ENCODE measurements at places on chromosomes 11 and 22. TPM values are rescaled to one million over a fixed set of nuclear protein-coding genes. Genes with fewer than 3 reads are reported as not detected.

ALX4 gene
- total RNA-seq, result 0.11 TPM

SLC5A4 gene
- not detected for total RNA-seq

GRCh38 chr11:62923601-62924411 lies 2.6 kb upstream of the CHRM1 start:
- DNase-seq, result peak; percentile 18

DNA sequence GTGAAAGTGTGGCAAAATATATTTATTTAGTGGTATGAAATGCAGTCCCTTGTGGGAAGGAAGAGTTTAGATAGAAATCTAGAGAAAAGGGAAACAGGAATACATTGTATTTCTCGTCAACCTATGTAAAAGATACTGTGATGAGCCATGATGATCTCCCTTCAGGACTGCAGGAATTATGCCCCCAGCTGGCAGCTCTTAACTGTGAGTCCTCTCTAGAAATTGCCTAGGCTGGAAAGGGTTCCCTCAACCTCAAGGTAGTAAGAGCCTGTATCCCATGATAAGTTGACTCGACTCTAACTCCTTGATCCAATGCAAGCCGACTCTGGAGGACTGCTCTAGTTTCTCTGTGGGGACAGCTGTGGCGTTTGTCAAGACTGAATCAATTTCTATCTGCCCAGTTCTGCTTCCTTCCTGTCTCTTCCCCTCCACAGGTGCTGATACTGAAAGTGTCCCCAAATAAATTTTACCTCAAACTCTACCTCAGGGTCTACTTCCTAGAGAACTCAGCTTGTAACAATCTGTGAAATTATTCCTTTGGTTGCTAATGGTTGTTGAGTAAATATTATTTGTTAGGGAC lies 897.3 kb downstream of the METTL15 start:
- DNase-seq, result no peak

DNA sequence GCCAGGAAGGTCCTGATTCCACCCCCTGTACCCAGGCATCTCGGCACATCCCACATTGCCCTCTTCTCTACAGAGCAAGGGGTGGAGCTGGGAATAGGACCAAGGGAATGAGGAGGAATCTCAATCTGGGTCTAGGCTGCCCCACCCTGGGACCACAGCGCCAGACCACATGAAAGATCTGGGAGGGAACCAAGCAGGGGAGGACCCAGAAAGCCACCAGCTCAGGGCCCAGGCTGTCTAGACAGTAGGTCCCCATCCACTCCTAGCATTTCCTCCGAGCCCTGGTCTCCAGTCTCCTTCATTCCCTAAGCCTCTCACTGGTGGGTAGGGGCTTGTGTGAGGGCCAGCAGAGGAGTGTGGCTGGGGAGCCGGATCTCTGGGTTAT lies 11.6 kb downstream of the PHLDB1 start:
- DNase-seq, result peak; percentile 69

Data from heart left ventricle (tissue), 16 donors.